ENCODE measurements at places on chromosomes 2 and 18.

GRCh38 chr2:172447811-172448493 lies 20.6 kb downstream of the ITGA6 start:
- DNase-seq = no peak

DNA sequence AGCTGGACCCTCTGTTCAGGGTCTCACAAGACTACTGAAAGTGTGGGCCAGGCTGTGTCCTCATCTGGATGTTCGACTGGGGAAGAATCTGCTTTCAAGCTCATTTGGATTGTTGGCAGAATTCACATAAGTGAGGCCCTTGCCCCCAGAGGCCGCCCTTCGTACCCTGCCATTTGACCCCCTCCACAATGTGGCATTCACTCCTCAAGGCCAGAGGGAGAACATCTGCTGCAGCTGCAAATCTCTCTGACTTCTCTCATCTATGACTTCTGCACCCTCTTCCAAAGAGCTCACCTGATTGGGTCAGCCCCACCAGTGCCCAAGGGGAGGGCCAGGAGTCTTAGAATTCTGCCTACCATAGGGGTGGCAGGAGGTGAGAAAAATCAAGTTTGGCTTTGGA lies 3.9 kb upstream of the CNDP2 start:
- DNase-seq = no peak

DNA sequence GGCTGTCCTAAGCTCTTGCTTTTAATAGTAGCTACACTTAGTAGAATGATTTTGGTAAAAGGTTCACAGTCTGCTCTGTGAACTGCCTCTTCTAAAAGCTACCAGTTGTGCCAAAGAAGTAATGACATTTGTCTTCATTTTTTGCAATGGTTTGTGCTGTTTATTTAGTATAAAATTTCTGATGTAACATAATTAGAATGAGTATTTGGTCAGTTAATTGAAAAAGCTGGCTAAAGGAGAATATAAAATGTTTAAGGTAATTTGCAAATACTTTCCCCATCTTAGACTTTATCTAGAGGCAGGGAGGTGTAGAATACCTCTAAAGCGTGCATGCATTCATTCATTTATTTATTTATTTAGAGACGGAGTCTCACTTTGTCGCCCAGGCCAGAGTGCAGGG lies 71.3 kb downstream of the PHLPP1 start:
- DNase-seq = no peak

DNA sequence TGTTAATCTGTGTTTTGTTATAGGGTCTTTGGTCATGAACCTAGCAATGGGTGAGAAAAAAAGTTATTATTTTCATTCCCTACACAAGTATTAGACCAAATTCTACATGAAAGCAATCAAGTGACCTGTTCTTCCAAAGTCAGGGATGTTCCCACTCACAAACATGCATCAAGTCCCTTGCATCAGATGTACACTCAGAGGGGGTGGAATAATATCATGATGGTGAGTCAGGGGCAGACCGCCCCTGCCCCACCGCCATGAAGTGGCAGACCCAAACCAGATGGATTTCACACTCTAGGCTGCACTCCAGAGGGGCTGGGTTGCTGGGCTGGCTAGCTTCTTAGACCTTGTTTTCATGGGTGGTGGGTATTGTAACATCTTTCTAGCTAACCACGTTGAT lies 91.4 kb downstream of the ACAA2 start:
- no peak for DNase-seq

DNA sequence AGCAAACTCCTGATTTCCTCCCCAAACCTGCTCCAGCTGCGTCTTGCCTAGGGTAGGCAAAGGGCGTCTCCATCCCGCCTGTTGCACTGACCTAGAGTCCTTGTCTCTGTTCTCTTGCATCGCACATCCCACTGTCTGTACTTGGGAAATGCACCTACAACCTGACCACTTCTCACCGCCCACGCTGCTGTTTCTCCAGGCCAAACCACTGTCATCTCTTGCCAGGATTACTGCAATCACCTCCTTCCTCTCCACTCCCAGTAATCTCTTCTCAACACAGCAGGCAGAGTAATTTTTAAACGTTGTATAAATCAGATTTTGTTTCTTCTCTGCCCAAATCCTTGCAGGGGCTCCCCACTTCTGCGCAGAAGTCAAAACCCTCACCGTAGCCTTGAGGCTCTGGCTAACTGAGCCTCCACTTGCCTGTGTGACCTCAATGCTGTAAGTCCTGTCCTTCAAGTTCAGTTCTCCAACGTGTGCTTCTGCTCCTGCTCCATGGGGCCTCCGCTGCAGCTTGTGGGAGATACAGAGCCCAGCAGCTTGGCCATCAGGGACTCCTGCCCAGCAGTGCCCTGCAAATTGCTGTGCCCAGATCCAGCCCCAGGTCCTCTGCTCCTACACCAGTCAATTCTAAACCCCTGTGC lies 27.7 kb upstream of the SEMA4C start:
- no peak for DNase-seq

- no peak for DNase-seq
Measured at GRCh38 chr18:76592981-76593381, 97.9 kb upstream of the ZNF516 start.

GRCh38 chr2:120821446-120822160 lies 85.9 kb downstream of the GLI2 start:
- no peak for DNase-seq

DNA sequence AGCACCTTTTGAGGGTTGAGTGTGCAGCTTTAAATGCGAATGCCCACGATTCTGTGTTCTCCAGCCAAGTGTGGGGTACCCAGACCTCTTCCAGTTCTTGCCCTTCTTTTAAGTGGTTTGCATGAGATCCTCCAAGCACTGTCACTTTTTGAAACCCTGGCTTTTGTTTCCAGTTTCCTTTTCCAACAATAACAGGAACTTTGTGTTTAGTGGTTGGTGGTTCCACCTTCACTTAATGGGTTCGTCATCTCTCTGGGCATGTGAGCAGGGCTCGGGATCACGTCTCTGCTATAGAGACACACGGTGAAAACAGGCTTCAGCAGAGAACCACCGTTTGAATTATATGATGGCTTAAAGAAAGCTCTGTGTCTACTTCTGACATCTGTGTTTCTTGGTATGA lies 197.6 kb downstream of the LDLRAD4 start:
- DNase-seq = no peak

DNA sequence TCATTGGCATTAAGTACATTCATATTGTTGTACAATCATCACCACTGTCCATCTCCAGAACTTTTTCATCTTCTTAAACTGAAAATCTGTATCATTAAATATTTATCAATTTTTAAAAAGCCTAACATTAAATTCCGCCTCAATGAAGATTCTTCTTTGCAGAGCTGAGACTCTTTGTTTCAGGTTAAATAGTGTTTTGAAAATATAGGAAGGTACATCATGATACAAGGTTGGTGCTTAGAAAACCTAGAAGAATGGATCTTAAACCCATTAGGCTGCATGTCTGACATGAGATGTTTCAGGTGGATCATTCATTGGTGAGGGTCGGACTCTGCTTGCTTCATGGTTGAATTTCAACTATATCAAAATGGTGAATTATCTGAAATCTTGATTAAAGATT lies 30.5 kb downstream of the DDX1 start:
- DNase-seq = no peak

DNA sequence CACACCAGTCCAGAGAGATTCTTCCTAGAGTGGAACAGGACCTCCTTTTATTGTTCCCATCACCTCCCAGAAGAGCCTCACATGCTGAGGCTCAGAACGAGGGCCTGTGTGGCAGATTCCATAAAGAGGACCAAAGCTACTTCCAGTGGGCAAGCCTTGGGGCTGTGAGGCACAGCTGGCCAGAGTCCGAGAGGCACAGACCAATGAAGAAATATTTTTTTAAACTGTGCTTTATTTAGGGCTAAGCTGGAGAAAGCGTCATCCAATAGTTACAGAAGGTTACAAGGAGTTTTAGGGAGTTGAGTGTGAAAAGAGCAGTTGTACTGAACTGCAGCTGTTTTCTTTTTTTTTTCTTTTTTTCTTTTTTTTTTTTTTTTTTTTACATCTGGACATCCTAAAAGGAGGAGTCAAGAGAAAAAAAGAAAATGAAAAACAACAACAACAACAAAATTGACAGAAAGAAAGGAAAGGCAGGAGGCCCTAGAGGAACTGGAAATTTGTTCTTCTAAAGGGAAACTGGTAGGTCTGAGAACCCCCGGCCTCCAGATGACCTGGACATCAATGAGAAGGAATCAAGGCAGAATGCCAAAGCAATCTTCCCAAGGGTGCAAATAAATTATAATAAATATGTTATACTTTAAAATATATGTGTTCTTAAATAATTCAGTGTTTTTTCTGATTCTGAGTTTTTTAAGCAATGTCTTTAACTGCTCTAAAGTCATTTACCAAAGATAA lies 322.6 kb downstream of the CELF4 start:
- DNase-seq = no peak

- no peak for DNase-seq
Measured at GRCh38 chr2:43178602-43179542, 47.5 kb downstream of the ZFP36L2 start.

- no peak for DNase-seq
Measured at GRCh38 chr2:29284671-29285070, 169.5 kb downstream of the CLIP4 start.

DNA sequence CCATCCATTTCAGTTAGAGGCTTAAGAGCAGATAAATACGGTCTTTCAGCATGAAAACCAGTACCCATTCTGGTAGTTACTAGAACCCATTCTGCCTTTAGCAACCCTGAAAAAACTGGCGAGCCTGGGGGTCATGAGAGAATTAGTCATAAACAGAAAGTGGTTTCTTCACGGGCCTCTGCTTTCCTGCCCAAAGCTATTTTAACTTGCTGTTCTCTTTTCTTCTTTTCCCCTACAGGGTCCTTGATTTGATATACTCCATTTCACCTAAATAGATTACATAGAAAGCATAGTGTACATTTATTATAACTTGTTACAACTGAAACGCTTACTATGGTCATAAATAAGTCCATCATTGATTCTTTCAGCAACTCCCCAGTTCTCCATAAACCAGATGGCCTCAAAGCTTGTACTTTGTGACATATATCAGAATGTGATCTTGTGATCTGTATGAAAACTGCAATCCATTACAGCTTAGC lies 48.3 kb downstream of the WDFY1 start:
- no peak for DNase-seq

GRCh38 chr2:24048769-24049484 lies 614 bp upstream of the FKBP1B start:
- DNase-seq = no peak

- DNase-seq = no peak
Measured at GRCh38 chr2:48438266-48438665, 91.7 kb upstream of the STON1 start.

GRCh38 chr18:49646873-49647272 lies 85.0 kb downstream of the LIPG start:
- no peak for DNase-seq

DNA sequence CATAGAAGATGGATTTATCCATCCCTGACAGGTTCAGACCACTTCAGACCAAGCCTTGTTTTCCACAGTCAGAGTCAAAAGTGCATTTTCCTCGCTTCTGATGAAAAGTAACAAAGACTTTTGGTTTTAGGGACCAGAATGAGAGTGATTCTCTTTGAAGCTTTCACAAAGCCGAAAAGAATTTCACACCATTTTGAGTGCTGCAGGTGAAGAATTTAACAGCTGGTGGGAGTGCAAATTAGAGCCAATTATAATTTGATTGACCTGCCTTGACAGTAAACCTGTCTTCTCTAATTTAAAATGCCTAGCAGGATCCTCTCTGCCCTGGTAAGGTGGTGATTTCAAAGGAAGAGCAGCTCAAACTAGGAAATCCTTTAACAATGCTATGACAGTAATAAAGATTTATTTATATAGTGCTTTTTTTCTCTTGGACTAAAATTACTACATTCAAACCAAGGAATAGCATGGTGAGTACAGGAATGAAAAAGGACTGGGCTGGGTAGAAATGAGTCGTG lies 241.6 kb downstream of the HRH4 start:
- DNase-seq = no peak

DNA sequence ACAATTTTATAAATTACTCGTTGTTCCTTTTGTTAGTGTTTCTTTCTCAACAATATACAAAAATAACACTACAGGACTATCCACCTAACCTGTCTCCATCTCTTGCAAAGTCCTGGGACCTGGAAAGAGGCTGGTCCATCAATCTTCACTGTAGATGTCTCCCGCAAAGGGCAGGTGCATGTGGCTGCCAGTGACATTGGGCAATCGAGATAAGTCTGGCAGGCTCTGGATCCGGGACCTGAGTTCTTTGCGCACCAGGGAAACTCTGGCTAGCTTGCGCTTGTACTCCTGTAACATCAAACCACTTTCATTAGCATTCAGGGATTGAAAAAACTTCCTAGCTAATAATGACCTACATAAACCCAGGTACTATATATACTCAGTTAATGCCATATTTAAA lies 20.5 kb downstream of the RMP24 start:
- no peak for DNase-seq

DNA sequence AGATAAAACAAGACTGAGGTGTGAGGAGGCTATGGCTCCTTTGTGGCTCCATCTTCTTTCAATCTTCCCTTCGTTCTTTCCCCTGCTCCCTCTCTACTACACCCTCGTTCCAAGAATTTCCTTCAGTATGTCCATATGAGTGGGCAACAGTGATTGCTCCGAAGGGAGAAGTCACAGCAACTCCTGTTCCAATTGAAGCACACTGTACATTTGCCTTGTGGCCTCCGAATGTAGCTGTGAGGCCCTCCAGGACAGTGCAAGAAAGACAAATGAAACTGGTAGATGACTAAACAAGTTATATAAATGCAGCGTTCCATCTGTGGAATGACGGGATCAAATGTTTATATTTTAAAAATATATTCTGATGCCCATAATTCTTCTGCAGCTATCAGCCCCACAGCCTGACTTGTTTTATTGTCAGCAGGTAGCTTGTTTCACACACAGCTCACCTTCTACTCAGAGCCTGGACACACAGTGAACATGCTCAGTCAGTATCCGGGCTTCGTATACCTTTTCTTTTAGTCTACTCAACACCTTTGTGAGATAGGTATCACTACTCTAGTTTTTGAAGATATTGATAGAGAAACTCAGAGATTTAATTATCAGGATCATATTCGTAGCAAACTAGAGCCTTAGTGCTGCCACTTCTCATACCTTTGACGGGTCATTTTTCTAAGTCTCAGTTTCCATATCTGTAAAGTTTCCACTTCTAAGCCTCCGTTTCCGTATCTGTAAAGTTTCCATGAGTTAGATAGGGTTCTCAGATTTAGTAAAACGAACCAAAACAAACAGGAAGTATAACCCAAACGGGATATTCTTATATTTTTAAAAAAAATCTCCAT lies 216.7 kb upstream of the STON1 start:
- no peak for DNase-seq

- no peak for DNase-seq
Measured at GRCh38 chr2:174699993-174700766, 64.1 kb downstream of the CHRNA1 start.

- no peak for DNase-seq
Measured at GRCh38 chr2:122610948-122611609, 855.6 kb downstream of the TSN start.

GRCh38 chr2:143473216-143473615 lies 344.0 kb downstream of the ARHGAP15 start:
- no peak for DNase-seq

GRCh38 chr2:230225486-230225885 lies at the start of gene SP140:
TSS of gene SP140 (plus strand) at chr2:230225736. CDS start at chr2:230225845, 109 bp downstream.
- DNase-seq = no peak

DNA sequence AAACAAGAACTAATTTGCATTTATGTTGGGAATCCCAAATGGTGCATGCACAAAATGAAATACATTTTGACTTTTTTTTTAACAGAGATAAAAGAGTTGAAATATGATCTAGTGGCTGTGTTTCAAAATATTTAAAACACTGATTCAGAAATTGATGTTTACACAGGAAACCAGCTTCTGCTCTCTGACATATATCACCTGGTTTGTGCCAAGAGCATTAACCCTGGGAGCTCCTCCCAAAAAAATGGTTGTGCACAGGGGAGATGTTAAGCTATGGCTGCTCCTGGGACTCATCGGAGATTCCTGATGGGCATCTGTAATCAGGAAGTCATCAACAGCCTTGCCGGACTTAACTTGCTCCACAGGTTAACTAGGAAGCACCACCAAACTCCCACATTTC lies 65.2 kb upstream of the MAL start:
- no peak for DNase-seq

Measured in cortex of kidney (tissue), 1 donor.